Activated CD4-positive, CD25-positive, alpha-beta regulatory T cell treated with anti-CD3 and anti-CD28 coated beads, Interleukin-2, amount 50 U/mL, for 24 hours (primary cell): ENCODE measurements at places on chromosomes 6 and 20.
A peak's percentile ranks its signal among the peaks of the same experiment; 100 is the strongest.

GRCh38 chr6:15504040-15504495 is 158.8 kb downstream of the DTNBP1 start:
- no peak for ATAC-seq

- ATAC-seq, result no peak
Measured at GRCh38 chr6:38039502-38039901, 220.0 kb downstream of the ZFAND3 start.

DNA sequence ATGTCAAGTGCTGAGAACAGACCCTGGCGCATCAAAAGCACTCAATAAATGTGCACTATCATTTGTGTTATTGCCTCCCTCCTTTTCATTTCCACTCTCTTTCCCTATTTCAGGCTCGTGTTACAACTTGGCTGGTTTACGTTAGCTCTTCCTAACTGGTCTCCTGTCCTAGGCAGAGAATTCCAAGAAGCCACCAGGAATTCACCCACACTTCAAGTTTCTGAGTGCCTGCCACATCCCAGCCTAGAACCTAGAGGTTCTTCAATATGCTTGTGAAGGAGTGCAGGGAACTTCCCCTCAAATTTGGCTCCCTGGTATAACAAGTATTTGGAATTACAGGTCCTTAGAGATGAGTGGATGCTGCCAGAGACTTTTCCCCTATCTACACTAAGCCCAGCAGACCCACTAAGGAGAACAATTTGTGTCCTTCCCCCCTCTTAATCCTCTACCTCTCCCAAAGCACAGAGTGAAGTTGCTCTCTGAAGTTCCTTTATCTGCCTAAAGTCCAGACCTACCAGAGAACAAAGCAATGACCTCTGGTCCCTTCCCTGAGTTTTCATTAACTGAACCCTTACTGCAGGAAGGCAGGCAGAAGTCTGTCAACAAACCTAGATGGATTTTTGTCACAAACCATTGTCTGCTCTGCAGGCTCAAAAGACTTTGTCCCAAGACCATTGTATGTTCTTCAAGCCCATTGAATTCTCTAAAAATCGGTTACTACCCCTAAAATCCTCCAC is 201.6 kb upstream of the JARID2 start:
- no peak for ATAC-seq

DNA sequence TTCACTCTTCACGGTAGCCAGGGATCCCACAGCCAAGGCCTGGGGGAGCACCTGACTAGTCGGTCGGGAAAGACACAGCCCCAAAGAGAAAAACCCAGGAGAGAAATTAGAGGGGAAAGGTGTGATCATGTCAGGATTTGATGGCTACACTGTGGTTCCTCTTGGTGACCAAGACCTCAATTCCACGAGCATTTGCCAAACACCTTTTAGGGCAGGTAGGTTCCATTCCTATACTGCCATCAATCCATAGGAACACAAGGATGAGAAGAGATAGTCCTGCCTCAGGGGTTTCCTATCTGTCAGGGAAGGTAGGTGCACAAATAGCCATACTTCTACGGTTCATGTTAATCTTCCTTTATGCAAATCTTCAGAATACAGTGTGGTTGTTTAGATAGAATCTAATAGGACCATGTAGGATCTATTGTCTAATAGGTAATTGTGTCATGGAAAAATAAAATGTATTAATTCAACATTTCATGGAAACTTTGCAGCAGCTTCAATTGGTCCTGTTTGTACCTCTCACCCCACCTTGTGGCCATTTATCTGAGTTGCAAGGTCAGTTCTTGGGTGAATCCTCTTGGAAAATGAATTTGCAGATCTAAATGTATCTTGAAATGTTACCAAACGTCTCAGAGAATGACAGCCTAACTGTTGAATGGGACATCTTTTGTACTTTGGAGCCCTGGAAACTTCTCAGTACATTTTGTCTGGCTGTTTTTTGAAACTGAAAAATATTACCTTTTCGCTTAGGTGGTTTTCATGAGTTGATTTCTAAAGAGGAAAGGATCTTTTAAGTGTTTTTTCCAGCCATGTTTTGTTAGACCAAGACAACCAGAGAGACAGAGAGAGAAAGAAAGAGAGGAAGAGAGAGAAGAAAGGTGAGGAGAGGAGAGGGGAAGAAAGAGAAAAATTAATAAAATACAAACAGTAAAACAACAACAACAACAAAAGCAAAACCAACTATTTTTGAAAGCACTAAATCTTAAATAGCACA is 33.7 kb upstream of the IYD start:
- no peak for ATAC-seq

- ATAC-seq, result no peak
Measured at GRCh38 chr6:16999491-17000436, 102.1 kb upstream of the STMND1 start.

DNA sequence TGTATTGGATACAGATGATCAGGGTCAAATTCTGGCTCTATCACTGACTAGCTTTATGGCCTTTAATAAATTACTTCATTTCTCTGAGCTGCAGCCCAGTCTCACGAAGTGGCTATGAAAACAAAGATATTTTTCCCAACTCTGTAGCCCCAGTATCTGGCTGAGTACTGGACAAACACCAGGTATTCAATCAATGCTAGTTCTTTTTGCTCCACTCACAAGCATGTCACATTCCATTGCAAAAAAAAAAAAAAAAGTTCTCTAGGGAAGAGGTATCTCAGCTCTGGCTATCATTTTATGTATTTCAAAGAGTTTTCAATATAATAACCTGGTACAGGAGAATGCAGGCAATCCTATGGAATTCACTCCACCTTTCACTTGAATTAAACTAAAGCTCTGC is 3.1 kb downstream of the CHD6 start:
- ATAC-seq, result no peak

GRCh38 chr6:69813508-69813907 is 16.7 kb upstream of the LMBRD1 start:
- peak; percentile 48 for ATAC-seq

DNA sequence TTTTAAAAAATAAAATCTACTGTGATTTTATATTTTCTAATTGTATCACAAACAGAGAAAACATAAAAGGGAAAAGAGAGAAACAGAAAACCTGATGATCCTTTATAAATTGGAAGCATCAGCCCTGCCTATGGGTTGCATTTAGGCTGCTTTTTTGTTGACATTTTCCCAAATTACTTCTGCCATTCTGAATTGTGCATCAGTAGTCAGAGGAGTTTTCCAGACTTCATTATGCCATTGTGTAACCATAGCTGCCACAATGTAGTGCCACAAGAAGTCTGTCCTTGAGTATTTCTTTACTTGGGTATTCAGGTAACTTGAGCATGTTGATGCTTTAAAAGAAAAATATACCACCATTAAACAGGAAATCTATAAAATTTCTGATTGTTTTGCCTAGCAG is 130.3 kb downstream of the HACE1 start:
- no peak for ATAC-seq

- no peak for ATAC-seq
Measured at GRCh38 chr6:80535914-80536565, 429.6 kb downstream of the BCKDHB start.

DNA sequence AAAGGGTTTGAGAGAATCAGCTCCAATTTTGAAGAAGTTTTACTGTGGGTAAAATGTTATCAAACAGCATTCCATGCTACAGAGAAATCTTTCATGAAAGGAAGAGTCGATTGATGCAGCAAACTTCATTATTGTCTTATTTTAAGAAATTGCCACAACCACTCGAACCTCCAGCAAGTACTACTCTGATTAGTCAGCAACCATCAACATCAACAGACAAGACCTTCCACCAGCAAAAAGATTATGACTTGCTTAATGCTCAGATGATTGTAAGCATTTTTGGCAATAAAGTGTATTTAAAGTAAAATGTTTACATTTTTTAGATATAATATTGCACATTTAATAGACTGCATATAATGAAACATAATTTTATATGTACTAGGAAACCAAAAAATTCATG is 87.5 kb downstream of the AKAP7 start:
- no peak for ATAC-seq

- ATAC-seq, result no peak
Measured at GRCh38 chr6:78462728-78463127, 404.6 kb upstream of the IRAK1BP1 start.

GRCh38 chr6:137013738-137014602 is 30.8 kb downstream of the IL20RA start:
- ATAC-seq, result no peak

- ATAC-seq, result no peak
Measured at GRCh38 chr6:105815661-105816555, 270.2 kb upstream of the PRDM1 start.

DNA sequence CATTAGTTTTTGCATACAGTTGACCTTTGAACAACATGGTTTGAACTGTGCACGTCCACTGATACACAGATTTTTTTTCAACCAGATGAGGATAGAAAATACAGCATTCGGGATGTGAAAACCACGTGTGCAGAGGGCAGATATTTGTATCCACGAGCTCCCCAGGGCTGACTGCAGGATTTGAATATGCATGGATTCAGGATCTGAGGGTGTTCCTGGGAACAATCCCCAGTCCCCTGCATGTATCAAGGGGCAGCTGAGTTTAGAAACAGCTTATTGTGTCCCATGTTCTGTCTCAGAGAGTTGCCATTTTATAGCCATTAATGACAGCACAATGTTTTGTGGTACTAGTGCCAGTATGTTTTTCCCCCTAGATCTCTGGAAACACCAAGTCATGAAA is 53.6 kb downstream of the CD164 start:
- ATAC-seq, result no peak

- no peak for ATAC-seq
Measured at GRCh38 chr20:47125508-47125757, 230.8 kb downstream of the EYA2 start.

- ATAC-seq, result no peak
Measured at GRCh38 chr6:26450240-26450639, 7.5 kb upstream of the BTN2A1 start.

DNA sequence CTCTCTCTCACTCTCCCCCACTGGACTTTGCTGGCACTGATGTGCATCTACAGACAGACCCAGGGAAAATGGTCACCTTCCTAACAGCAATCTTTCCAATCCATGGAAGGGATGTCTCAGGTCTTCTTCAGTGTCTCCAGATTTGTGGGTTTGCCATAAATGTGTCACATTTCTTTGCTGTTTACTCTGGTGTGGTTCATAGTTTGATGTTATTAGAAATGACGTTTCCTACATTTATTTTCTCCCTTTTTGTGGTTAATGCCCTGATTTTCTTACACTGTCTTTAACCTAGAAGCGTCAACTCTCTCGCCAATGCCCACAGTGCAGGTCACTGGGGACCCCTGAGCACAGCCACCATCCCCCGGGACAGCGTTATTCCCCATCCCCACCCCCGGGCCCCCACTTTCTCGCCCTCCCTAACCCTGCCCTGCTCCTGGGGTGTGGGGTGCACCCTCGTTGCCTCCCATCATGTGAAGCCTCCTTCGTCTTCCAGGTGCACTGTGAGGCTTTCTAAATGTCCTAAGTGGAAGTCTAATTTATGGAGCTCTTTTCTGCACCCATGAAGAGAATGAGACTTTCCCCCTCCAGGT is 86.5 kb downstream of the YTHDF1 start:
- ATAC-seq, result no peak

- no peak for ATAC-seq
Measured at GRCh38 chr6:46014511-46015118, 1.0 kb downstream of the CLIC5 start.

- no peak for ATAC-seq
Measured at GRCh38 chr20:53592992-53593465, 610 bp downstream of the ZNF217 start.

GRCh38 chr6:3031857-3032640 is 32.4 kb downstream of the NQO2 start:
- ATAC-seq, result no peak

GRCh38 chr6:128057541-128057940 is 156.7 kb upstream of the THEMIS start:
- ATAC-seq, result no peak

DNA sequence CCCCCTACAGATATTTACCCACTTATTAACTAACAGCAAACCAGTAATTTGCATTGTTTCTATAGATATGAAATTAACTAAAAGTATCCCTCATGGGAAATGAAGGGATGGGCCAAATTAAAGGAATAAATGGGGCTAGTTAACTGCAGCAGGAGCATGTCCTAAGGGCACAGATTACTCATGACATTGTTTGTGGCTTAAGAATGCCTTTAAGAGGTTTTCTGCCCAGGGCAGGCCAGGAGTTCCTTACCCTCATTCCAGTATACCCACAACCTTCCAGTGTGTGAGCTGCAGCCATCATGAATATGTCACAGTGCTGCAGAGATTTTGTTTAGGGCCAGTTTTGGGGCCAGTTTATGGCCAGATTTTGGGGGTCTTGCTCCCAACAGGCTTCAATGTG is 1101.9 kb downstream of the PRIM2 start:
- ATAC-seq, result no peak

- no peak for ATAC-seq
Measured at GRCh38 chr6:22642254-22642653, 72.9 kb downstream of the HDGFL1 start.

- no peak for ATAC-seq
Measured at GRCh38 chr6:105714846-105715245, 312.0 kb upstream of the PREP start.

GRCh38 chr6:33057222-33058150 is 16.0 kb downstream of the HLA-DPA1 start:
- ATAC-seq, result no peak

GRCh38 chr6:156731396-156731795 is 45.8 kb upstream of the ARID1B start:
- ATAC-seq, result peak; percentile 65

DNA sequence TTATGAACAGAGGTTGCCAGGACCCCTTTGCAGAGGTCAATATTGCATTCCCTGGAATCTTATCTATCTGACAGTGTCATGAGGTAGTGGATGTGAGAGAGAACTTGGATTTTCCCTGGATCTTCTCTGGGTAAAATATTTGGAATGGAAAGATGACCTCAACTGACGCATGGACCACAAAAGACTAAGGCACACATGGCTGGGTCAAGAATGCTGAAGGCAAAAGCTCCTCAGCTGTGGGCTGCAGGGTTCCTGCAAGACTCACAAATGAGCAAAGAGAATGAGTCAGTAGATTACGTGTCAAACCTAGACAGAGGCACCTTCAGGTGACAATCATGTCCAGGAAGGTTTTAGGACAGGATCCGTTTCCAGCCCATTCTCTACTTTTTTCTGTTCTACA is 484.0 kb downstream of the C6orf118 start:
- ATAC-seq, result no peak

DNA sequence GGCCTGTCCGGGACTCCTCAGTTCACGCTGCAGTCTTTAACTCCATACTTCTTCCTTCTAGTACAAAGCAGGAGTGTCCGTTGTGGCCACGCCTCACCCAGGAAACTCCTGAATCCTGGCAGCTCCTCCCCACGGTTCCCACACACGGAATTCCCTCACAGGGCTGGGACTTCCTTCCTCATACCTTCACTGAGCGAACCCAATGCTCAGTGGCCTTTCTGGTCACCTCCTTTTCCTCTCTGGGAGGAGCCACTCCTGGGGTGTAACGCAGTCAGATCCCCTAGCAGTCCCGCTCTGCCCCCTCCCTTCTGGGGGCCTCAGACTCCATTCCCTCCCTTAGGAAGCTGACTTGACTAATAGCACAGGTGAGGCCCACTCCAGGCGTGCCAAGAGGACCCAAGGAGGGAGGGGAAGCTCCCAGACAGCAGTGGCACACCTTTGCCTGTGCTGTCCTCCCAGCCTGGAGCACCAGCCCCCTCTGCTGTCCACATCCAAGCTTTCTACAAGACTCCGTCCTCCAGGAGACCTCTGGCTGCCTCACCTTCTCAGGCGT is at the start of gene SLC52A3:
Gene SLC52A3 (minus strand): TSS at position 75 of the 553 bp plus-strand sequence. CDS start 2,726 bp downstream, outside the sequence.
- no peak for ATAC-seq
